ENCODE measurements at places on chromosomes 4 and X.

- DNase-seq, result no peak
Measured at GRCh38 chr4:65983061-65983460, 312.8 kb upstream of the EPHA5 start.

GRCh38 chrX:155070038-155070437, 898 bp downstream of the CMC4 start:
- no peak for DNase-seq

- no peak for DNase-seq
Measured at GRCh38 chr4:157226601-157227000, 6.1 kb downstream of the GRIA2 start.

- no peak for DNase-seq
Measured at GRCh38 chr4:181350615-181351415, 892.4 kb upstream of the TENM3 start.

DNA sequence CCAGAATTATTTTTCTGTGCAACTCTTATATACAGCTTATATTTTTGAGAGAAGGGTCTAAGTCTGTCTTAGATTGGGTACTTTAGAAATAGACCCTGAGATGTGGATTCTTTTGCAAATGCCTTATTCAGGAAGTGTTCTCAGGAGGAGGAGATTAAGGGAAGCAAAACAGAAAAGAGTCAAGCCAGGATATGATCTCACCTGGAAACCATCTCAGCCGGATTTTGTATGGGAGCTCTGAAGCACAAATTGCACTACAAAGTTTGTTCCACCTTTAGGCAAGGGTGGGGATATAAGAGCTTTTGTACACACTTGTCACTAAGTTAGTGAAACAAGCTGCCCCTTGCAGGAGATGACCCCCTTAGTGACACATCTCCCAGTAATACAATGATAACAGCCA, 121.2 kb upstream of the GRPR start:
- no peak for DNase-seq

DNA sequence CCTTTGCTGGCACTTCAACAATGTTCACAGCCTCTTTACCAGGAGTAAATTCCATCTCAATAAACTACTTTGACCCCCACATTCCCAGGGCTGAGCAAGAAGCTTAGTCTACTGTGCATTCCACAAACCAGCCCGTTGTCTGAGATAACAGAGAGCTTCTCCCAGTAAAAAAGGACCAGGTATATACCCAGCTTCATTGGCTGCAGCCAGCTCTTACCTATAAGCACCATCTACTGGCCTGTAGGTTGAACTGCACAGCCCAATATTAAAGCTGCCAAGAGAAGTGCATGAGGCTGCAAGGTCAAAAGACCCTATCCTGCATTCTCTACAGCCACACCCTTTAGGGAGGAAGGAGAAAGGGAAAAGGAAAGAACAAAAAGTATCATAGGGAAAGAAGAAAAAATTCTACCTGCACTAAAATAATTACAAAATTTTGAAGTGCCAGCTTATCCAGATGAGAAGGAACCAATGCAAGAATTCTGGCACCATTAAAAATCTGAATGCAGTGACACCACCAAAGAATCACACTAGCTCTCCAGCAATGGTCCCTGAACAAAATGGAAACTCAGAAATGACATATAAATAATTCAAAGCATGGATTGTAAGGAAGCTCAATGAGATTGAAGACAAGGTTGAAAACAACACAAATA, 45.7 kb upstream of the INTU start:
- DNase-seq, result no peak

GRCh38 chr4:170087163-170087700, 2.5 kb downstream of the AADAT start:
- no peak for DNase-seq

DNA sequence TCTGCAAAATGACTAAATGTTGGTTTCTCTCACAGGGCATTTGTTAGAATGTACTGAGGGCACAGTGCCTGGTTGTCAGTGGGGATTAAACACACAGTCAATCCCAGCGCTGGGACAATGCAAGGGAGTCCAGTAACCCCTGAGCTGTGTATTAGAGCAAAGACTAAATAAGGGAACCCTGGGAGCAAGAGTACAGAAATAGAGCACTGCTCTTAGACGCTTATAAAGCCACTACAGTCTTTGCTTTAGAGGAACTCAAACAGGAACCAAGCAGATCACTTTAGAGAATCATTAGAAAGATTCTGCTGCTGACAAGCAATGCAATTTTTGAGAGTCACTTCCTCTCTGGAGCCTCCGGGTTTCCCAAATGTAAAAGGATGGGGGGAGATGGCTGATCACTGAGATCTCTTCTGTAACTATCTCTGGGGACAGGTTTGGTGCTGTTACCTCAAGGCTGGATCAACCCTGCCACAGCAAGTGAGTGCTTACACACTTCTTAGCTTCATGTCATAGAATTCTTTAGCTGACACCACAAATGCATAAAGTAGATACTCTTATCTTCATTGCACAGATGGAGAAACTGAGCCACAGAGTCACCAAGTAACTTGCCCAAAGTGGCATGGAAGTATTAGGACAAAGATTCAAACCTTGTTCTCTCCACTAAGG, 137.8 kb upstream of the CPEB2 start:
- no peak for DNase-seq

- no peak for DNase-seq
Measured at GRCh38 chr4:46674326-46674725, 234.7 kb downstream of the COX7B2 start.

DNA sequence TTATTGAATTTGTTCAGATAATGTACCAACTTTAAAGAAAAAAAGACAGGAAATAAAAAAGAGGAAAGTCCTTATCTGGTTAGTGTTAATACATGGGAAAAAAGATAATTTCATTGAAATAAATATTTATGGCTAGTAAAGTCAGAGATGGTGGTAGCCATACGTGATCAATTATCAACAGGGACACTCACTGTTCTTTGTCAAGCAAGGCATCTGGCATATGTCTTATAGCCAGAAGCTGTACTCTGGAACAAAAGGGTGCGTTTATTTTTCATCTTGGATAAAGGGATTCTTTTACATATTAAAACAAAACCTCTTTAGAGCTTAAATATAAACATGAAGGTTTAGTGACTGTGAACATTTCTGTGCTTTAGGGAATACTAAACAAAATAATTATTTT, 26.7 kb downstream of the HDX start:
- no peak for DNase-seq

DNA sequence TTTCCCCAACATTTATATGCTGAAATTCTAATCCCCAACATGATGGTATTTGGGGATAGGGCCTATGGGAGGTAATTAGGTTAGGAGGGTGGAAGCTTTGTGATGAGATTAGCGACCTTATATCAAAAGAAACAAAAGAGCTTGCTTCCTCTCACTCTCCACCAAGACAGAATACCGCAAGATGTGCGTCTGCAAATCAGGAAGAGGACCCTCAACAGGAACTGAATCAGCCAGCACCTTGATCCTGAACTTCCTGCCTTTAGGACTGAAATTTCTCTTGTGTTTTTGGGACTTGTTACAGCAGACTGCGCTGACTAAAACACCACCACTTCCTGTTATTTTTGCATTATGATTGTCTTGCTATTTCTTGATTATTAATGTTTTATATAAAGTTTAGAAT, 1889.4 kb downstream of the C4orf33 start:
- no peak for DNase-seq

DNA sequence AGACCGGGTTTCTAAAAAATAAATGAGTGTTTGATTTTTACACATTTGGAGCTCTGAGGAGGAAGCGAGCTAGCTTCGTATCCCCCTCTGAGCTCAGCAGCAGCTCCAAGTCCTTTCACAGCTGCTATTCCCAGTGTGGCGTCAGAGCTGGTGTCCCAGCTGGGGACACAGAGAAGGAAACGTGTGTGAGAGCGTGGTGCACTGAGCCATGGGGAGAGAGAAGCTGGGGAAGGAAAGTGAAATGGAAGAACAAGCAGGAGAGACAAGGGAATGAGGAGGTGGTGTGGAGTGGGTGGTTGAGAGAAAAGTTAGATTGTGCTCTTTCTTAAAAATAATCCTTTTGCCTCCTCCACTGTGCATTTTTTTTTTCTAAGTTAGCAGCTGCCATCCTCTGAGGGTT, 79.5 kb upstream of the SLC4A4 start:
- no peak for DNase-seq

DNA sequence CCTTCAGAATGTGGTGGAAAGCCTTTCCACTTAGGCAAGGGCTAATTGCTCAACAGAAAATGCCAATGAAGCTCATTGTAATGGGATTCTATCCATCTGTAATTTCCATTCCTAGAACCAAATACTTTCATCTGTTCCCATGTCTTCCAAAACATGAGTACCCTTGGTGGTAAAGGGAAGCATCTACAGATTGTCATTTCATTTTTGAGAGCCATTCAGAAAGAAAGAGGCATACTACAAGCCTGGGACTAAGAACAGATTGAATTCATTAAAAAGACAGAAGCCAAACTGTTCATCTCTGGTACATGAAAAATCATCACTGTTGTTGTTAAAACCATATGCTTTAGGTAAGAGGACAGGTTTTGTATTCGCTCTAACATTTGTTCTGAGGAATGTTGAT, 43.6 kb upstream of the DCTD start:
- no peak for DNase-seq

- DNase-seq, result no peak
Measured at GRCh38 chr4:1842993-1843448, 12.9 kb downstream of the LETM1 start.

- DNase-seq, result no peak
Measured at GRCh38 chrX:69131886-69132285, 33.4 kb downstream of the PJA1 start.

- DNase-seq, result no peak
Measured at GRCh38 chrX:113892401-113892800, 691.5 kb upstream of the HTR2C start.

DNA sequence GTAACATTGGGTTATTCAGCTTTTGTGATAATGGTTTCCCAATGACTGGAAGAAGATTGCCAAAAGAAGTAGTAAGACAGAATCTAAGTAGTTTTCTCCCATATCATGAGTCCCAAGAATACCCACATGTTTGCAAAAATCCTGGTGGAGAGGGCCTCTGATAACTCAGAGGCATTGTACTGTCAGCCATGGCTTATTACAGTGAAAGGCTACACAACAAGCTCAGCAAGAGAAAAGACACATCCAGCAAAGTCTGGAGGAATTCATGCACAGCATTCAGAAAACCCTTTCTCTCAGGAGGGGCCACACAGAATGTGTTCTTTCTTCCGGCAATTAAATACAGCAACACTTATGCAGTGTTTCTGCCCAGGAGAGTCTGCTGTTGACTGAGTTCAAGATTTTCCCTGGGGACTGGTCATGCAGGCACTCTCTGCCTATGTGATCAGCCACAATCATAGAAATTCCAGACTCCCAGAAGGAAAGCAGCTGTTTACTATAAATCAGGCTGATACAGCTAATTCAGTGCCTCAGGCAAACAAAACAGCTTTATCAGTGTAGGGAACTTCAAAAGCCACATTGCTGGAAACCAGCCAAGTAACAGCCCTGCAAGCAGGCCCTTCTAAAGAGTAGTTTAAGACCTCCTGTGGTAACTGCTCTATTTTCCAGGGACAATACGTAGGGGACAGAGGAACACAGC, 937.1 kb downstream of the CCSER1 start:
- DNase-seq, result no peak
